Inflammatory macrophage treated with lipopolysaccharide for 4 hours (primary cell): ENCODE measurements at places on chromosomes 13 and 19.

DNA sequence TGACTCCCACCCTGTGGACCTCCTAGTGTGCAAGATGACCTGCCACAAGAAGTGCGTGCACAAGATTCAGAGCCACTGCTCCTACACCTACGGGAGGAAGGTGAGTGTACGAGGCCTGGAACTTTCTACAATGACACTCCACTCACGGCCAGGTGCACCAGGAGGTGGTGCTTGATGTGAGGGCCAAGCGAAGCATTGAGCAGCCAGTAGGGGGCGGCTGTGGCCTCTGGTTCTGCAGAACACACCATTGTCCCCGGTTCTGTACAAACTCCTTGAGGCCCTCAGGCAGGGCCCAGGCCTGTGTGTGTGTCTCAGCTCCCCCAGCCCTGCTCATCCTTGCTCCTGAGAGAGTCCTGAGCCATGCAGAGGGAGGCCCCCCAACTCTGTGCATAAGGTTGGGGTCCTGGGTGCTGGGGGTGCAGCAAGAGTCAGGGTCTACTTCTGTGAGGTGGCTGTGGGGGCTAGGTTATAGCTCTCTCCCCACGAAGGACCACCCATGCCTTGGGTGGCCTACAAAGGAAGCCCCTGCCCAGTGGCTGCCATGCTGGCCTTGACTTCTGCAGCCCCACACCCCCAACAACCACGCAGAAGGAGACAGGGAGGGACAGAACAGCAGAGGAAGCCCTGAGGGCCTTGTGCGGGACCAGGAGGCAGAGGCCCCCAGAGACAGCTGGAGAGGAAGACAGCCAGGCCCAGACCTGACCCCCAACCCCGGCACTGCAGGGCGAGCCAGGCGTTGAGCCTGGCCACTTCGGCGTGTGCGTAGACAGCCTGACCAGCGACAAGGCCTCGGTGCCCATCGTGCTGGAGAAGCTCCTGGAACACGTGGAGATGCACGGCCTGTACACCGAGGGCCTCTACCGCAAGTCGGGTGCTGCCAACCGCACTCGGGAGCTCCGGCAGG is 9.7 kb upstream of the USE1 start:
- peak; percentile 48 for DNase-seq

DNA sequence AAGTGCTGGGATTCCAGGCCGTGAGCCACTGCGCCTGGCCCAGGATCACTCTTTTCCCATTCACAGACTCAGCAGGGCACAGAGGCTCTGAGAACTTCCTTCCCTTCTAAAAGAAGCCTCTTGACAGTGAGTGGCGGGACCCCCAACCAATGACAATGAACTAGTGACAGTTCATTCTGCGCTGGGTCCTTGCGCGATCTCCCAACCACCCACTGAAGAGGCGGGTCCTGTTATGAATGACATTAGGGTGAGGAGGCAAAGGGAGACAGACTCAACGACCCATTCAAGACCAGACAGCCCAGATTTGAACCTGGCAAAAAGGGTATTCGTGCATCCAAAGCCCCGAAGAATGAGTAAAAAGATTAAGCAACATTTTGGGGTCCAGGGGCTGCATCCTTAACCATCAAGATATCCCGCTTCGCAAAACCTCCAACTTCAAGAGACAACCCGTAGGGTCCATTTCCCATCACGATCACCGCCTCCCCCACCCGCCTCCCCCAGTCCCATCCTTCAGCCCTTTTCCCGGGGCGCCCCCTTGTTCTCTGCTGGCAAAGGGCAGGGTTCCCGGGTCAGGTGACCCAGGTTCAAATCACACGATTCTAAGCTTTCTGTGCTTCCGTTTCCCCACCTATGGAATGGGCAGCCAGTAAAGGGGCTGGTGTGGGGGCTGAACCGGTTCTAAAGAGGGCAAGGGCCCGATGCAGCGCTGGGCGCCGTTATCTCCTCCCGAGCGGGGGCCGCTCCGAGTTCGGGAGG is 719 bp downstream of the SUGP2 start:
- peak; percentile 96 for DNase-seq

DNA sequence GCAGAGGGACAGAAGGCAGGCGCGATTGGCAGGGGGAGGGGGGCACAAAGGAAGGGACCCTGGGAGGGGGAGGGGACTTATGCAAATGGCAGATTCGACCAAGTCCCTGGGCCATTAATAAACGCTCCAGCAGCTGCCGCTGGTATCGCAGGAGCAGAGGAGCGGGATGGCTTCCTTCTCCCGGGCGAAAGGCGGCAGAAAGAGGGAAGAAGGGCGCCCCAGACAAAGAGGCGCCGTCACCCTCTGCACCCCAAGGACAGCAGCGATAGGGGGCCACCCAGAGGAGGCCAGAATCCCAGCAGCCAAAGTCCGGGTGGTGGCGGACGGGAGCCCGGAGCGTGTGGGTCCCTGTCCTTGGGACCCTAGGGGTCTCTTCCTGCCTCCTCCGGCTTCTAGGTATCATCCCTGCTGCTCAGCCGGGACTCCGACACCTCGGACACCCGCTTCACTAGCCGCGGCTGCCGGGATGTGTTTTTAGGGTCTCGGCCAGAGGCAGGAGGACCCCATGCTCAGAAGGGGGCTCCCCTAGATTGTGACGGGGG is 1.9 kb downstream of the PTPRS start:
- DNase-seq: no peak

GRCh38 chr19:12792853-12793289 is 1.6 kb downstream of the JUNB start:
- no peak for DNase-seq

GRCh38 chr19:29524912-29525831 is 622 bp upstream of the VSTM2B start:
- no peak for DNase-seq
